ENCODE measurements at places on chromosomes 13 and 19.

- DNase-seq: no peak
Measured at GRCh38 chr13:112697756-112698655, 8.2 kb downstream of the ATP11A start.

- DNase-seq: peak; percentile 35
Measured at GRCh38 chr19:19531951-19532805, 3.5 kb downstream of the YJEFN3 start.

DNA sequence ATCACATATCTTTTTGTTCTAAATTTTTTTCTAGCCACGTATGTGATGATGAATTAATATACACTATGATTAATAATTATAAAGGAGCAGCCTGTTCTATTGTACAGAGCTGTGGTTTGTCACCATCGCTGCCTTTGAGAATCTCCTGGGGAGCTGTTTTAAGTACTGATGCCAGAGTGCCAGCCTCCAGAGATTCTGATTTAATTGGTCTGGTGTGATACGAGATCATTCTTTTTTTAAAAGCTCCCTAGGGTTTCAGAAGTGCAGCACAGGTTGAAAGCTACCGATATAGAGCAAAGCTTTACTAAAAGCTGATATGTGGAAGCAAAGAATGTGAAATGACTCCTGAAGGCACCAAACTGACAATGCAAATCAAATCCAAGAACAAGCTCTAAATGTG, 314.7 kb downstream of the ITGBL1 start:
- no peak for DNase-seq

DNA sequence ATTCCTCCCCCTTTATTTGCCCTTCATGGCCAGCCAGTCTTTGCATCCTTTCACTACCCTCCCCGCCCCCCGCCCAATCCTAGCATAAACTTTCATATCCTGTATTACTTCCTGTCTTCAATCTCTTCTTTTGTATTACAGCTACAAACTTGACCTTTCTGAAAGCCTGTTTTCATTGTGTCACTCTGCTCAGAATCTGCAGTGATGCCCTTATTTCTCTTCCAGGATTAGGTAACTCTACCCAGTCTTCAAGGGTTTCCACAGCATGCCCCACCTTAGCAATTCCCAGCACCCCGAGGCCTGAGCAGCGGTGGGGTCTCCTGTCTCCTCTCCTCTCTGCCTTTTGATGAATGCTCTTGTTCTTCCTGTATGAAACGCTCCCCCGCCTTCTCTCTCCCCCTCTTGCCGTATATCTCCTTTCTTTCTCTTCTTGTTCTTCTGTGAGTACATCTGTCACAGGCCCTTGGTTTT, 145.6 kb downstream of the SHISA2 start:
- no peak for DNase-seq

Data from NCI-H1694 treated with DMSO at 0.1 percent for 48 hours (cell line).